ENCODE measurements at places on chromosomes 6 and 20.

GRCh38 chr6:106609699-106610098 lies 19.6 kb downstream of the RTN4IP1 start:
- peak; percentile 60 for DNase-seq

DNA sequence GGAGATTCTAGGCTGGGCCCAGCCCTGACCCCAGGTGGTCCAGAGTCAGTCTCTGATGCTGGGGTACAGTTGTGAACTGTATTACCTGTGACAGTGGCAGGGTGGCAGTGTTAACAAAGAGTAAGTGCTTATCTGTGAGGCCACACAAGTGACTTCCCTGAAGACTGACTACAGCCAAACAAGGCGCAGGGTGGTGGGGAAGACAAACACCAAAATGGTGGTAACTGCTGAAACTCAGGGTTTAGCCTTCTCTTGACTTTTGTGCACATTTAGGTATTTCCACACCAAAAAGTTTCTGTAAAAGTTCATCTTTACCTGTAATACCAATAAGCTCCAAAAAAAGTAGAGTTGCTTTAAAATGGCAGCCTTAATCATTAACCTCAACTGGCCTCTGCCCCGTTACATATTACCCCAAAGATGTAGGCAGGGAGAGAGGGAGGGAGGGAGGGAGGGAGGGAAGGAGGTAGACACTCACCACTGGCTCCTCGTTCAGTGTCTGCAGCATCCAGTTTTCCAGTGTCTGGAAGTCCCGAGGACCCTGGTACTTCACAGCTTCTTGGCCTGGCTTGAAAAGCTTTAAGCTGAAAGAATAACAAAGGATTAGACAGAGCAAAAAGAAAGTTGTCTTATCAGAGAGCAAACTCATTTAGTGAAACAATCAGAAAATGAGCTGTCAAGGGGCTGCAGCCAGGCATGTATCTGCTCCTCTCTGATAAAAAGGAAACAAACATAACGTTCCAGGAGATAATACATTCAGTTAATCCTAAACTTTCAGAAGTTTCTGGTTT lies 11.3 kb downstream of the TXNDC5 start:
- DNase-seq: peak; percentile 93

DNA sequence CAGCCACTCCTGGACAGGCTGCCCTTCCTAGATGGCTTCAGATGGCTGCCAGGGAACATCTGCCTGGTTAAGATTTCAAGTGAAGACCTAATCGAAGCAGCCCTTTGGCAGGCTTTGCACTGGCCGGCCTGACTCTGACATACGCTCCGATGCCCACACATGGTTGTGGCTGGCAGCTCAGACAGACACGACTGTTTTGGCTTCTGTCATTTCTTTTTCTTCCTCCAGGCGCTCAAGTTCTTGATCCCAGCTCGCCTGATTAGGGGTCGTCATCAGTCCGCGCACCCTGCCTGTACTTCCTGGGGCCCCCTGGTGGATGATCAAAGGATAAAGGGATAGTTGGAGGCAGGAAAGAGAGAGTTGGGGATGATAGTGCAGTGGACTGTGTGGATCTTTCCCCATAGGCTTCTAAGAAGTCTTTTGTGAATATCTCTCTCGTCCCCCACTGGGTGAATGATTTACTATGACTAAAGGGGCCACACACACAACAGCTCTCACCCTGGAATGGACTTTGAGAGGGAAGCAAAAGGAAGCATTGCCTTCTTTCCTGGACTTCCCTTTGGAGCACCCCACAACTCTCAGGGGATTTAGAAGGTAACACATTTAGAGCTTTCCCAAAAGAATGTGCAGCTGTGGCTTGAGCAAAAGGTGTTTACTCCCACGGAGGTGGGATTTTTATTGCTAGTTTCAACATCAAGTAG lies 21.4 kb upstream of the TRAM2 start:
- DNase-seq: peak; percentile 84

DNA sequence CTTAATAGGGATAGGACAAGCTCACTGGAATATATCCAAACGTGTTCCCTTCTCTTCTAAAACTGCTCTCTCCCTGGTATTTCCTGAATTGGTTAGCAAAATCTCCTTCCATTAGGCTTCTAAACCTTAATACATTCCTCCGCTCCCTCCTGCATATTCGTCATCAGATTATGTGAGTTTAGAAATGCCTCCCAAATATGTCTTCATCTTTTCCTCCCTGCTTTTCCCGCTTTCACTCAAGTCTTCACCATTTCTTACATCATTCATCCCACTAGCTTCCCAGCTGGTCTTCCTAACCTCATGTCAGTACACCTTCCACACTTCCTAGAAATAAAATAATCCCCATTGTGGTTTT lies 26.9 kb downstream of the SLC22A16 start:
- no peak for DNase-seq

GRCh38 chr6:143700684-143701348 lies 23.1 kb downstream of the PHACTR2 start:
- no peak for DNase-seq

DNA sequence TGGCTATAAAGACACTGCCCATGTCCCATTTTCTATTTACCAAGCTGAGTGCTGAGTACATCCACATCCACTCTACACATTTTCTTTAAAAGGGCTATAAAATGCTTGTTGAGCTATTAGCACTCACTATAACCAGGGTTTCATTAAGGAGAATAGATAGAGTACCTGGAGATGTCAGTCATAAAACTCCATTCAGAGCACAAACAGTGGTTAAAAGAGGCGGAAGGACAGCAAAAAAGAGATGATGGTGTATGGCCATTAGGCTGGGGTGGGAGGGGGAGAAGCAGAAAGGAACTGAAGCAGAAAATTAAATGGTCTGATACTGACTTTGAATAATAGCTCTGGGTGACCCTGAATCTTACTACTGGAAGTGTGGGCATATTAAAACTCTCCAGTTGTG lies 609.9 kb upstream of the MAP3K7 start:
- no peak for DNase-seq

- no peak for DNase-seq
Measured at GRCh38 chr20:33481431-33481941, 8.4 kb upstream of the CBFA2T2 start.

- DNase-seq: peak; percentile 55
Measured at GRCh38 chr6:33213166-33213988, 5.1 kb downstream of the RING1 start.

- peak; percentile 33 for DNase-seq
Measured at GRCh38 chr6:104013312-104013971, 846.3 kb downstream of the HACE1 start.

GRCh38 chr6:100617633-100618350 lies 153.1 kb upstream of the SIM1 start:
- DNase-seq: peak; percentile 31

GRCh38 chr20:39080326-39080725 lies 118.2 kb downstream of the DHX35 start:
- no peak for DNase-seq

- DNase-seq: no peak
Measured at GRCh38 chr6:74287932-74288331, 591.9 kb downstream of the CD109 start.

- DNase-seq: no peak
Measured at GRCh38 chr6:117481278-117481925, 1.1 kb upstream of the DCBLD1 start.

GRCh38 chr6:35341557-35341956 lies 801 bp upstream of the PPARD start:
- no peak for DNase-seq

GRCh38 chr20:23145281-23145700 lies 59.2 kb upstream of the CD93 start:
- peak; percentile 10 for DNase-seq

GRCh38 chr6:72464246-72464645 lies 157.6 kb upstream of the KCNQ5 start:
- DNase-seq: no peak

DNA sequence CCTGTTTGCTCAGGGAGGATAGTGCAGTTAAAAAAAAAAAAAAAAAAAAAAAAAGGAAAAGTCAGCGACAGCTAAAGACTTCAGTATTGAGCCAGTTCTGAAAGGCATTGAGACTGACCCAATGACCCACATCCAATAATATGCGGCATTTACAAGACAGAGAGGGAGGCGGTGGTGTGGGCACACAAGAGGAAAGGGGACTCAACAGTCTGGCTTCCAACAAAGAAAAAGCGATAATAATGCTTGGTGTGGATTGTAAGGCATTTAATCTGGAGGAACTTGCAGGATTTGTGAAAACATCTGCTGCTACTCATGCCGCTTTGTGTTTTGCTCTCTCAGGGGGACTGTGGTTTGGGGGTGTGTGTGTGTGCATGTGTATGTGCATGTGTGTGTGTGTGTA lies 784.3 kb upstream of the CHD6 start:
- no peak for DNase-seq

GRCh38 chr20:57998276-57998675 lies 230.2 kb downstream of the ANKRD60 start:
- no peak for DNase-seq

- DNase-seq: no peak
Measured at GRCh38 chr6:1895721-1896120, 286.0 kb downstream of the FOXC1 start.
